ENCODE measurements at places on chromosomes 2 and 18. TPM values are rescaled to one million over a fixed set of nuclear protein-coding genes. Genes with fewer than 3 reads are reported as not detected.

- H3K27me3 ChIP-seq: no peaks in the 10 kb centered on the region
- DNase-seq: no peak
- H3K36me3 ChIP-seq: no peaks in the 10 kb centered on the region
- no peak overlapping the region for H3K27ac ChIP-seq
- no peak overlapping the region for H3K4me3 ChIP-seq
Measured at GRCh38 chr2:230928701-230929380, 3.8 kb upstream of the GPR55 start.

DNA sequence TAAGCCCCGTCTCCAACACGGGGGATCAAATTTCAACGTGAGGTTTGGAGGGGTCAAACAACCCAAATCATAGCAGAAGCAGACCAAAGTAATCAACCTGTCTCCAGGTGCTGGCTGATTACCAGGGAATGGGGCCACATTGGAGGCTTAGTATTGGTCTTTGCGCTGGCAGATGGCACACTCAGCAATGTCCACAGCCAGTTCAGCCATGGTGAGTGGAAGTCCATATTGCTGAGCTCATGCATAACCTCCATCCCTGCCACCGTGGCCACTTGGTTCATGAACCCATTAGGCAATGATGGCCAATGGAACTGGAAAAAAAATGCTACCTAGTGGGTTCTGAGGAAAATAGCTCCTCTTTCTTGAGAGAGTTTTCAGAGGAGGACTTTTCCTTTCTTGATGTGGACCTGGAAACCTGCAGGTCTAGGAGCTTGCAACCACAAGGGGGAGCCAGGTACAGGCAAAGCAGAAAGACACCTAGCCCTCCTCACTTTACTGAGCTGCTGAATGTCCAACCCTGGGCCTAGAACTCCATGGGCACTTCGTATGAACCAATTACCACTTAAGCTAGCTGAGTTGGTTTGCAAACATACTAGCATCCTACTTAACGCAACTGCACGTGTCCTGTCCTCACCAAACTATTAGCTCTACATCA is 128.0 kb upstream of the GYPC start:
- no peak overlapping the region for H3K4me3 ChIP-seq
- no peaks in the 10 kb centered on the region for H3K27me3 ChIP-seq

- no peak for DNase-seq
- H3K4me3 ChIP-seq: no peak overlapping the region
- H3K27ac ChIP-seq: no peak overlapping the region
- no peaks in the 10 kb centered on the region for H3K27me3 ChIP-seq
- H3K4me1 ChIP-seq: no peaks in the 10 kb centered on the region
- no peaks in the 10 kb centered on the region for H3K36me3 ChIP-seq
Measured at GRCh38 chr2:29398384-29399237, 283.4 kb downstream of the CLIP4 start.

The NAT8 gene
- not detected for total RNA-seq

DNA sequence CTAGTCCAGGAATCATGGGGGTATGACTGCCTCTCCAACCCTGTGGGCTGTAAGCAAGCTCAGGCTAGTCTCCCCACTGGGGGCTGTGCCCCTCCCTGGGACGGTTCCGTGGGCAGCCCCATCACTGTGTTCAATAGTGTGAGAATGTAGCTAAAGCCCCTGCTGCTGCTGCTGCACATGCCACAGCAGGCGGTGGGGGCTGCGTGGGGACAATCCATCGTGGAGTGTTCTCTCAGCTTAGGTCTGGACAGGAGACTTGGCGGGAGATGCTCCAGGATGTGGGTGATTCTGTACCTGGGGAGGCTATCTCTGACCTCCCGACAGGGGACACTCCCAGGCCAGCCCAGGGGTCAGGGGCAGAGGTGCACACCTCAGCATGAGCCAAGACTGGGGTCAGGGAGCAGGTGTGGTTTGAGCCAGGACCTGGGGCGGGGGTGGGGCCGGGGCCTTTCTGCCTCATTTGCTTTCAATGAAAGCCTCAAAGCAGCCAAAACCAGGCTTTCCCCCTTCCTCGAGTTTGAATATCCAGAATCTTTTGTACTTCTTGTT is 10.2 kb downstream of the PKDCC start:
- no peak overlapping the region for H3K4me3 ChIP-seq
- H3K36me3 ChIP-seq: no peaks in the 10 kb centered on the region
- no peak overlapping the region for H3K27ac ChIP-seq
- no peak for DNase-seq
- no peaks in the 10 kb centered on the region for H3K4me1 ChIP-seq

The TMEFF2 gene
- total RNA-seq: not detected
